ENCODE measurements at places on chromosomes 12 and 14.

DNA sequence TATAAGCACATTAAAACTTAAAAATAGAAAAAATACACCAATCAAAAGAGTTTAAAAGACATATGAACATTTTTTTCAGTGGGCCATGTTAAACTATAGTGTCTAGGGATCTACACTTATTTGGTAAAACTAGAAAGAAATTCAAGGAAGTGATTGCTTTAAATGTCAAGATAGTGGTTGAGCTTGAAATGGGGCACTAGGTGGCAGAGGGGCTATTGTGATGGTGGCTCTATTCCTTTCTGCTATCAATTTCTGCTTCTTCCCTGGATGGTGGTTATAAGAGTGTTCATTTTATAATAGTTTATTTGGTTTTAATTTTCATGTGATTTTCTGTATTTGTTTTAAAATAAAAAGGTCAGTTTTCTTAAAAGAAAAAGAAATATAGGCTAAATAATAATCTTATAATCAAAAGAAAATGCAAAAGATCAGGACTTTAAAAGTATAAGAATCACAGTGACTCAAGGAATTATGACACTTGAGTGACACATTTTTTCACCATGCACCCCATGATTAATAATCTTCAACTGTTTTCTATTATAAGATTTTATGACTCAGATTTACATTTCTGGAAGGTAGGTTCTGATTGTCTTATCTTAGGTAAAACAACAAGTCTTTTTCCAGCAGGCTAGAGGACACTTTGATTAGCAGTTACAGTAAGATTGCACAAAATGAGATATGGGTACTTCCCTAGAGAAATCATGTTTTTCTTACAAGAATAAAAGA is 137.5 kb downstream of the FSCB start:
- DNase-seq, result no peak

- DNase-seq, result no peak
These were observed 13.1 kb upstream of the TMTC1 start for GRCh38 chr12:29796823-29797263.

GRCh38 chr14:35534208-35534872 is 376 bp downstream of the INSM2 start:
- DNase-seq, result no peak

DNA sequence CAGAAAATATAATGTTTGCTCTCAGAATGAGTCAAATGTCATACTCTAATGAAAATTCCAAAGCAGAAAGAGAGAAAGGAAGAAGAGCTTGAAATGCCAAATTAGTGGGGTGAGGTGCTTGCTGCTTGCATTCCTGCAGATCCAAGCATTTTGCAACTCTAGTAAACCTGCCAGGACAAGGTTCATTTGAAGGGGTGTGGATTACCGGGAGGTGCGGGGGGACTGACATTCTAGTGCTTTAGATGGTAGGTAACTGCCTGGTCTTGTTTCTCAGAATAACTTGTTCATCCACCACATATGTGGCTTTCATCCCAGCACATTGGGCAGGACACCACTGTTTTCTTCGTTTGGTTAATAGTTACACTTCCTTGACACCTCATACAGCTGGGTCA is 144.4 kb downstream of the AKAP6 start:
- peak; percentile 63 for DNase-seq

DNA sequence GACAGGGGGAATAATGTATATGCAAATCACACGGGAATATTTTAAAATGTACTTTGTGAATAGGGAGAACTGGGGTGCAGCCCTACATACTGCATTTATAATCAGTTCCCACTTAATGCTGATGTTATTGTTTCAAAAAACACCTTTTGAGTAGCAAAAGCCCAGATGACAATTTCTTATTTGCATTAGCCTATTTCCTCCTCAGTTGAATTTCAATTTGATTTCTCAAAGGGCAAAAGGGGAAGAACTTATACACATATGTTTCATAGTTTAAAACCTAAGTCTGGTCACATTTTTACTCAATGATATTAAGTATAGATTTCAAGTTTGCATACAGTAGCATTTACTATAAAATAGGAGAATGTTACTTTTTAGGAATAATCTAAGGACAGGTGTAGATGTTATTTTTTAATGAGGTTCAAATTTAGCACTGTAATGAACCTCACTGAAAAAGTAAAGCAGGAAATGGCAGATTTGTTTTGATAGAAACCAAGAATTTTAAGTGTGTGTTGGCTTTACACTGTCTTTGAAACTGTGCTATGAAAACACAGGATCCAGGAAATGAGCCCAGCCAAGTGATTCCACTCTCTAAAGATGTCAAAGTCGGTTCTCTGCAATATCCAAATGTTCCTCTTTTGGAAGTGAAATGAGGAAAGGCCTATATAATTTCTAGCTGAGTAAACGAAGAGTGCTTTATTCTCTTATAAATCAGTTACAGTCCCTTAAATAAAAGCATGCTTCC is 367.4 kb downstream of the BTG1 start:
- DNase-seq, result no peak

- peak; percentile 92 for DNase-seq
These were observed at the start of gene SMARCC2 for GRCh38 chr12:56189099-56189917. Gene SMARCC2, minus strand, starts transcription at chr12:56189483. Its CDS starts 22 bp downstream, at chr12:56189461.

GRCh38 chr14:34172550-34173368 is 221.9 kb upstream of the EGLN3 start:
- peak; percentile 58 for DNase-seq

DNA sequence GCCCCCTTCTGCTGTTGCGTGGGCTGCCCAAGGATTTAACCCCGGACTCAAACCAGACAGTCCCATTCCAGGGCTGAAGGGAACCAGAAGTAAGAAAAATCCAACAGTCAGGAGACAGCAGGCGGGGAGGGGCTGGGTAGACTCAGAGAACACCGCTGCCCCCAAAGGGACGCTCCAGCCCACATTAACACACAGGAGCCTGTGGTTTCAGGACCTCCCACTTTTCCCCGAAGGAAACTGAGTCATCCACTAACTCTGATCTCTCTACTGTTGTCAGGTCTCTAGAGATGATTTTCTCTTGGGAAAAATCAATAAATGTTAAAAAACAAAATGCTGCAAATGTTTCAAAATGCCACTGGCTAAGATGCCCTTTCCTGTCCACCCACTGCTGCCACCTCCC is 41.6 kb downstream of the FBXO21 start:
- DNase-seq, result no peak

DNA sequence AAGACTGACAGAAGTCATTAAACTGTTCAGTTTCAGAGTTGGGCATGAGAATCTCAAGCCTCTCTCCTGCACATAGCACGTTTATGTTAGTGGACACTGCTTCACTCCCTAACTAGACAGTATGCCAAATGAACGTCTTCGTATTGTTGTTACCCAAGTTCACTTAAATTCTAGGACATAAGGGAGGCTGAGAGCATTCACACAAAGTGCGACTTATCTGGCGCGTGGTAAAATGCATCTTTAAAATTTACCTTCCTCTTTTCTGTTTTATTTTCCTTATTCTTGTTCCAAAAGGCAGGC is 166.3 kb downstream of the AKAP6 start:
- no peak for DNase-seq

DNA sequence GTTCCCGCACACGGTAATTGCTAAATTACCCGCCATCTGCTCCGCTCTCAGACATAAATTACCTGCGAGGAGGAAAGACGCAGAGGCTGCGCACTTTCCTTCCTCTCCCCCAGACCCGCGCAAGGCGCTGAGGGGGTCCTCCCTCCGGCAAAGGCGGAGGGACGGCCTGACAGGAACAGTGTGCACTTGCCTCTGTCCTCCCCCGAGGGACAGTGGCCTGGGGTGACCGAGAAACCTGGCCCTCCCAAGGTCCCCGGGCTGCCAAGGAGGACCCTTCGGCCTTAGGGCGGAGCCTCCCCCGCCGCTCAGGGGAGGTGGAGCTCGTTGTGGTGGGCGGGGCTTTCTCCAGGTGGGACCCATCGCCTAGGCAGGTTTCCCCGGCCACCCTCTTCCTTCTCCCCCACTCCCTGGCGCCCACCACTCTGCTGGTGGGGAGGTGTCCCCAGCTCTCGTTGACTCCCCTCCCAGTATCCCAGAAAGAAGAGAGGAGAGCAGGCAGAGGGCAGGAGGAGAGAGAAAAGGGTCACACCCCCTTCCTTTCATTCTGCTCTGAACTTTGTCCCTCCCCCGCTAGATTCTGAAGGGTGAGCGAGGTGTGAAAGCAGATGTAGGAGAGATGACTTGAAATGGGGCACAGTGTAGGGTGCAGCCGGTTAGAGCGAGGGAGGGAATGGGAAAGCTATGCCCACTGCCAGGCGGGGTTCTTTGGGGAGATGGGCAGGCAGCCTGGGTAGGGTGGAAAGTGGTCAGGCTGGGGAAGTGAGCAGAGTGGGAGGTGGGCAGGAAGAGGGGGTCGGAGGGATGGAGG is 11.4 kb upstream of the CALCOCO1 start:
- peak; percentile 25 for DNase-seq

DNA sequence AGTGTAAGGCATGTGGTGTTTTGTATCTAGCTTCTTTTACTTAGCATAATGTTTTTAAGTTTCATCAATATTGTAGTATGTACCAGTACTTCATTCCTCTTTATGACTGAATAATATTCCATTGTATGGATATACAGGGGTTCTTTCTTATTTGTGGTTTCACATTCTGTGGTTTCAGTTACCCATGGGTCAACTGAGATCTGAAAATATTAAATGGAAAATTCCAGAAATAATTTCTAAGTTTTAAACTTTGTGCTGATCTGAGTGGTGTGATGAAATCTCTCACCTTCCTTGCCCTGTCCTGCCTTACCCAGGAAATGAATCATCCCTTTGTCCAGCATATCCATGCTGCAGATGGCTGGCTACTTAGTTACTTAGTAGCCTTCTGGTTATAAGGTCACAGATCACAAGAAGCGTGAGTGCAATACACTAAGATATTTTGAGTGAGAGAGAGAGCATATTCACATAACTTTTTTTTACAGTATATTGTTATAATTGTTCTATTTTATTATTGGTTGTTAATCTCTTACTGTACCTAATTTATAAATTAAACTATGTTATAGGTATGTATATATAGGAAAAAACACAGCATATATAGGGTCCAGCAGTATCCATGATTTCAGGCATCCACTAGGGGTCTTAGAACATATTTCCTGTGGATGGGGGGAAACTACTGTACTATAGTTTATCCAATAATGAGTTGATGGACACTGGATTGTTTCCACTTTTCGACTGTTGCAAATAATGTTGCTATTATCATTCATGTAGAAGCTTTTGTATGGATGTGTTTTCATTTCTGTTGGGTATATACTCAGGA is 59.6 kb upstream of the LRTM2 start:
- no peak for DNase-seq

- no peak for DNase-seq
These were observed 1.3 kb downstream of the C12orf75 start for GRCh38 chr12:105331805-105332251.

DNA sequence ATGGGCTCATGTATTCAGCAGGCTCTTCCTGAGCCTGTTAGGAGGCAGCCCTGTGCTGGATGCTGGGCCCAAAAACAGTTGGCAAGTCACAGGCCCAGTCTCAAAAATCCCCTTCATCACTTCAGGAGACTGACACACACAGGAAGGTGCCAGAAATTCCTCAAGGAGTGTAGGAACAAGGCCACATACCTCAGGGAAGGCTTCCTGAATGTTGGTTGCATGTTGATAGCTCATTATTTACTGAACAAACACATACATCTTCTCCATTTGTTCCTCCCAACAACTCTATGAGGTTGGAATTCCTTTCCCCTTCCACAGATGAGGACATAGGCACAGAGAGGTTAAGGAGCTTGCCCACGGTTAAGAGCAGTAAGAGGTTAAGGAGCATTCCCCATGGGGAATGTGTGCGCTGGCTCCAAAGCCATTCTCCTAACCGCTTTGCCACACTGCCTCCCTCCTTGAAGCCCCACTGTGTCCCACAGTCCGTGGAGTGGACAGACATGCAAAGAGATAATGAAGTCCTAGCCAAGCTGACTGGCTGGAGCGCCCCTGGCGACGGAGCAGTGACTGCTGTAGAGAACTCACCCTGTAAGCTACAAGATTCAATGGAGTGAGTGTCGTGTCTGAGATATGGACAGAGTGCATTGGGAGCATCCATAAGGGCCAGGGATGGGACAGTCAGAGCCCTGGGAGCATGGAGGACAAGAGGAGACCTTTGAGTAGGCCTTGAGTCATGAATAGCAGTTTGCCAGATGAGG is 3.3 kb downstream of the HHIPL1 start:
- DNase-seq, result no peak

DNA sequence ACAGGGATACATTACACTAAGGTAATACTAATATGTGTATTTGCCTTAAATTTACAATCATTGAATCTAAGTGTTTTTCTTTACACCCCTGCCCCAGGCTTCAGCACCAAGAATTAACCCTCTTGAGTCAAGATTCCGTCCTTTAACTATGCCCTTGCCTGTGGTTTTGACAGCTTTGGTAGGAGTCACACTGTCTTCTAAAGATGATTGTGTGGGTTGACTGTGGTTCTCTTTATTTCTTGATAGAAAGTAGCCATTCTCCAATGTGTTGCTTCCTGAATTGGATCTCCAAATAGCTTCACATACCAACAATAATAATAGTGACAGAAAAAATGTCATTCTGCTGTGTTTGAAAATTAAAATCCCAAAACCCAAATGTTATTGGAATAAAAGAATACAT is 3.6 kb downstream of the CLEC7A start:
- DNase-seq, result no peak

- no peak for DNase-seq
These were observed 139.5 kb upstream of the OTX2 start for GRCh38 chr14:56949828-56950227.

DNA sequence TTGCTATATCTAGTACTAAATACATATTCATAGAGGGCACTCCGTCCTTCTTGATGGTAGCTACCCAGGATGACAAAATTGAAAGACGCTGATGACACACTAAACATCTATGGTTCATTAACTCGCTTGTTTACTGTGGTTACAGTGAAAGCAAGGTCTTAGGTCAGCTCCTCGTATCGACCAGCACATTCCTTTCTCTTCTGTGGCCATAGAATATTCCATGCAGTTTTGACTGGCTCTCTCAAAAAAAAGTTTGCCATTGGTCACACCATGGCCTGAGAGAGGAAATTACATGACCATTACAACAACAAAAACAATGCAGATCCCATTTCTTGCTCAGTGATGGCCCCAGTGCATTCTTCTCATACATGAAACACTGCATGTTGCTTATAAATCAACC is 411.4 kb upstream of the SOX5 start:
- DNase-seq, result no peak

DNA sequence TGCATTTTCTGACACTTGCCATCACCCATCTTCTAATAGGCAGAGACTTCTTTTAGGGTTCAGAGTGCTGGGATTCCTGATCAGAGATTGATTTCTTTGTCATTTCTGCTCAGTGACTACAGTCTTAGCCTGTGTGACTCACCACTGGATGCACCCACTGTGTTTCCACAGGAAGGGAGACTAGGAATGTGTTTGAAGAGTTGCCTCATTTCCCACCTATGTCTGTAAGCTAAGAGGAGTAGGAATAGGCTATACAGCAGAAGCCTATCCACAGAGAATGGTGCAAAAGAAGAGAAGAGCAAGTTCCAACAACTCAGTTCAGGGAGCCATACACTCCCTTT is 60.2 kb upstream of the ACTN1 start:
- DNase-seq, result no peak

Data from left hindlimb (tissue), 1 donor.